ENCODE measurements at places on chromosomes 1 and 21.
A peak's percentile ranks its signal among the peaks of the same experiment; 100 is the strongest.

DNA sequence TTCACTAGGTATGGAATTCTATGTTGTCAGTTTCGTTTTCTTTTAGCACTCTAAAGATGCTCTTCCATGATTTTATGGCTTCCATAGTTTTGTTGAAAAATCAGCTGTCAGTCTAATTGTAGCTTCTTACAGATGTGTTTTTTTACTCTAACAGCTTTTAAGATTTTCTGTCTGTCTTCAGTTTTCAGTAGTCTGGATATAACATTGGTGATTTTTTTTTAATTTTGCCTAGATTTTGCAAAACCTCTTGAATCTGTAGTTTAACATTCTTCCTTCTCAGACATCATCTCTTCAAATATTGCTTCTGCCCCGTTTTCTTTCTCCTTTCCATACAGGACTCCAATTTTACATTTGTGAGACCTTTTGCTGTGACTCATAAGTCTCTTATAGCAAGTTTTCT lies 17.9 kb upstream of the DYRK1A start:
- no peak overlapping the region for H3K27ac ChIP-seq
- no peaks in the 10 kb centered on the region for H3K4me1 ChIP-seq
- no peak overlapping the region for H3K4me3 ChIP-seq
- no peaks in the 10 kb centered on the region for H3K27me3 ChIP-seq
- no peaks in the 10 kb centered on the region for H3K36me3 ChIP-seq
- DNase-seq, result no peak

- peak within 1 kb of the TSS; percentile 56 for H3K4me3 ChIP-seq
- no peaks in the 10 kb centered on the region for H3K36me3 ChIP-seq
- peaks cover 28% of the 10 kb centered on the region for H3K4me1 ChIP-seq
- peak; percentile 30 for DNase-seq
Measured at GRCh38 chr1:112706505-112707220, at the start of gene RHOC. TSS of gene RHOC (minus strand) at chr1:112707127. CDS start at chr1:112703799, 3,328 bp downstream.

DNA sequence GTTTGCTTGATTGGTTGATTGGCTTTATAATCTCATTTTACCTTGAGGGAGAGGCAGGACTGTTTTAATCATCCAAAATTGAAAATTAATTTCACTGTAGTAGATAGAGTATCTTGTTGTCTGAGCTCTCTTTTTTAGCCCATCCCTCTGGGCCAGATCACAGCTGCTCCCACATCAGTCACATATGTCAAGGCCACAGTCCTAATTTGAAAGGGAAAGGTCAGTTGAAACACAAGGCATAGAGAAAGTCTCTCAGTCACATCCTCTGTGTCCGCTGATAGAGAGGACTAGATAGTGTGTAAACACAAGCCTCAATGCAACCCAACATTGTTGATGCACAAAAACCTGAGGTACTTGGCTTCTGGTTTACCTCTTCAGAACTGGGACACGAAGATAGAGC lies 6.8 kb downstream of the C1orf74 start:
- H3K27ac ChIP-seq, result no peak overlapping the region
- no peaks in the 10 kb centered on the region for H3K27me3 ChIP-seq
- H3K4me1 ChIP-seq, result peaks cover 5% of the 10 kb centered on the region
- H3K4me3 ChIP-seq, result no peak overlapping the region
- DNase-seq, result no peak

- H3K4me3 ChIP-seq, result no peak overlapping the region
- H3K4me1 ChIP-seq, result peaks cover 71% of the 10 kb centered on the region
- no peaks in the 10 kb centered on the region for H3K27me3 ChIP-seq
Measured at GRCh38 chr1:19452221-19452663, 33.1 kb downstream of the CAPZB start.

DNA sequence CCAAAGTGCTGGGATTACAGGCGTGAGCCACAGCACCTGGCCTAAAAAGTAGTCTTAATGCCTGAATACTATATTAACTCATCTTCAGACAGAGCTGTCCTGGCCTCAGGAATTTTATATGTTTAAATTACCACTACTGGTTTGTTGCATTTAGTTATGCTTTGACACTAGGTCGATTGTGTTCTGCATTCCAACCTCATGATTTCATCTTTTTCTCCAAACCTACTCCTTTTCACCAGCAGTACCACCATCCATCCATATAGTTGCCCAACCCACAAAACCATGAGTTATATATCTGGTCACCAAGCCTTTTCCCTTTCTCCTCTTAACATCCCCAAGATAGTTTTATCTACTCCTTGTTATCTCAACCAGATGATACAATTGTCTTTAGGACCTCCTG lies 22.6 kb downstream of the FMO5 start:
- H3K4me3 ChIP-seq, result no peak overlapping the region
- no peak overlapping the region for H3K27ac ChIP-seq
- H3K36me3 ChIP-seq, result no peaks in the 10 kb centered on the region
- DNase-seq, result no peak
- H3K27me3 ChIP-seq, result no peaks in the 10 kb centered on the region
- H3K4me1 ChIP-seq, result no peaks in the 10 kb centered on the region

DNA sequence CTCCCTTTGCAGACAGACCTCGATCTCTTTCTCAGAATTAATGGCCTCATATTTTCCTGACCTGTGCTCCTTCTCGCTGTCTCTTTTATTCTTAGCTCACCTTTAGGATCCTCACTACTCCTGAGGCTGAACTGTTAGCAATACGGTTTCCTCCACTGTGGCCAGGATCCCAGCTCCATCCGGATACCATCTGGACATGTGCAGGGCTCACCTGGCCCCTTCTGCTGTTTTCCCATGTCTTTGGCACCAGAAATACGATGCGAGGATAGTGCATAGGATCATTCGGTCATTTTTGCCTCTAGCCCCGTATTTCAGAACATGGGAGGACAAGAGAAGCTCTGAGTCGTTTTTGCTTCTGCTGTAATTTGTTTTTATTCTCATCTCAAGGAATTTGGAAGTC lies 108.5 kb upstream of the KIF26B start:
- DNase-seq, result no peak
- H3K27ac ChIP-seq, result no peak overlapping the region
- H3K4me3 ChIP-seq, result no peak overlapping the region
- no peaks in the 10 kb centered on the region for H3K36me3 ChIP-seq
- H3K4me1 ChIP-seq, result no peaks in the 10 kb centered on the region

- peak overlapping the region; percentile 91 for H3K27ac ChIP-seq
- H3K27me3 ChIP-seq, result no peaks in the 10 kb centered on the region
- no peak for DNase-seq
- no peaks in the 10 kb centered on the region for H3K36me3 ChIP-seq
- H3K4me1 ChIP-seq, result peaks cover 25% of the 10 kb centered on the region
Measured at GRCh38 chr1:26694638-26695355, 1.0 kb upstream of the ARID1A start.

DNA sequence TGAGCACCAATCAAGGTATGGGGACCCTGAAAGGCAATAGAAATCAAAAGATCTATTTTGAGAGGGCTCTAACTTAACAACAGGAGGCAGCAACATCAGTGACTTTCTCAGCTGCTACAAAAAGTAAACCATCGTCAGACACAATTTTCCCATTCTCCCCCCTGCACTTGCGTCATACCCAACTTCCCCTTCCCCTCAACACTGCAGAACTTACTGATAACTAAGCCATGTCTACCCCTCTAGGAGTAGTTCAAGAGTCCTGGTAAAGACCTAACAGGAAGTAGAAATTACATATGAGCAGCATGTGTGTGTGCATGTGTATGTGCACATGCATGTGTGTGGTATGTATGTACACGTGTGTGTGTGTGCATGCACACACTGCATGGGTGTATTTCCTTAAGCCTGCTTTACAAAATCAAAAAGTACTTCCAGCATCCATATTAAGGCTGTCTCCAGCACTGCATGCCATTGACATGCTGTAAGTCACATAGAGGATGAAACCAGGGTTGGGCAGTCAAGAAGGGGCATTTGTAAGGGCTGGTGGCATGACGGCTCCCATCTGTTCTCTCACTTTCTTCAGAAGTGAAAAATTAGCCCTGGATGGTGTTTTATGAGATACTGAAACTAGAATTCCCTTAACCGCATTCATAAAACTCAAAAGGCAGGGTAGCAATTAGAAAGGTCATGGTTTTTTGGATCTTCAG lies 460.1 kb upstream of the RUNX1 start:
- no peaks in the 10 kb centered on the region for H3K27me3 ChIP-seq
- DNase-seq, result no peak
- no peaks in the 10 kb centered on the region for H3K36me3 ChIP-seq
- H3K27ac ChIP-seq, result no peak overlapping the region
- H3K4me1 ChIP-seq, result peaks cover under 1% of the 10 kb centered on the region

GRCh38 chr1:111448482-111448917 lies 556 bp downstream of the WDR77 start:
- no peaks in the 10 kb centered on the region for H3K27me3 ChIP-seq
- DNase-seq, result peak; percentile 5
- H3K4me1 ChIP-seq, result peaks cover 36% of the 10 kb centered on the region
- H3K27ac ChIP-seq, result peak overlapping the region; percentile 82
- H3K4me3 ChIP-seq, result peak overlapping the region; percentile 68

DNA sequence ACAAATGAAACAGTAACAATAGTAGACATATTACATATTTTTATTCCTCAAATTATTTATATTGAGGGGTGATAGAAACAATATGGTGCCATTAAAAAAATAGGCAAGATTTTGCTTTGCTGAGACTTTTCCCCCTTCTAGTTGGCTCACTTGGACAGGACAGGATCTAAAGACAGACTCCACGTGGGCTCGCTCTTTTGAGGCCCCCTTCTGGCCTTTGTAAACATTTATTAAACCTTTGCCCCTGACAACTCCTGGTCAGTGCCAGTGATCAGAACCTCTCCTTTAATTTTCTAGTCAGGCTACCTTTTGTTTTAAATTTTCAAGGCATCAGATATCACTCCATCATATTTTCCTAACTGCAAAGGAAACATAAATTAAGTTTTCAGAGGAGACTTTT lies 49.7 kb upstream of the IFI44L start:
- no peaks in the 10 kb centered on the region for H3K27me3 ChIP-seq
- H3K4me3 ChIP-seq, result no peak overlapping the region
- no peaks in the 10 kb centered on the region for H3K4me1 ChIP-seq
- no peak overlapping the region for H3K27ac ChIP-seq

GRCh38 chr1:156556354-156556753 lies 16.0 kb downstream of the IQGAP3 start:
- no peaks in the 10 kb centered on the region for H3K27me3 ChIP-seq
- DNase-seq, result no peak
- H3K27ac ChIP-seq, result no peak overlapping the region

GRCh38 chr1:18929686-18930085 lies 26.8 kb downstream of the IFFO2 start:
- no peaks in the 10 kb centered on the region for H3K27me3 ChIP-seq
- H3K27ac ChIP-seq, result peak overlapping the region; percentile 37
- no peak for DNase-seq

- no peaks in the 10 kb centered on the region for H3K27me3 ChIP-seq
- H3K4me3 ChIP-seq, result no peak overlapping the region
- no peaks in the 10 kb centered on the region for H3K36me3 ChIP-seq
Measured at GRCh38 chr1:25198663-25199252, 33.5 kb downstream of the SYF2 start.

DNA sequence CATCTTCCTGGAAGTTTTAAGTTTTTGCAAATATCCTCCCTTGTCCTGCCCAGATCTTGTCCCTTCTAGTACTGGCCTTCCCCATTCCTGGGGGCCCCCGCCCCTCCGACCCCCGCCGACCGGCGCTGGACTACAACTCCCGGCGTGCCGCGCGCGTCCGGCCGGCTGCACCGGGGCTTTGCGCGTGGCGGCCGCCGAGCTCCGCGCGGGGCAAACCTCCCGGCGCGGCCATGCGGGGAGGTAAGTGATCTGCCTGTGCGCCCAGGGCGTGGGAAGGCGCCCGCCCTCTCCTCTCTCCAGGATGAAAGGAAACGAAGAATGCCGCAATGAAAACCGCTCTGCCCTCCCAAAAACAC lies 3.2 kb upstream of the SAMD13 start:
- no peak overlapping the region for H3K27ac ChIP-seq
- no peaks in the 10 kb centered on the region for H3K36me3 ChIP-seq
- peaks cover 3% of the 10 kb centered on the region for H3K27me3 ChIP-seq
- DNase-seq, result no peak
- H3K4me3 ChIP-seq, result peak overlapping the region; percentile 74

- peaks cover 18% of the 10 kb centered on the region for H3K4me1 ChIP-seq
- H3K27ac ChIP-seq, result no peak overlapping the region
- H3K27me3 ChIP-seq, result no peaks in the 10 kb centered on the region
Measured at GRCh38 chr1:223730479-223731132, 18.3 kb downstream of the CAPN2 start.

GRCh38 chr1:26471498-26472319 lies 531 bp upstream of the HMGN2 start:
- H3K27ac ChIP-seq, result peak overlapping the region; percentile 97
- H3K27me3 ChIP-seq, result no peaks in the 10 kb centered on the region
- DNase-seq, result peak; percentile 18
- H3K36me3 ChIP-seq, result peaks cover 31% of the 10 kb centered on the region
- peaks cover 18% of the 10 kb centered on the region for H3K4me1 ChIP-seq
- peak overlapping the region; percentile 93 for H3K4me3 ChIP-seq

- H3K4me3 ChIP-seq, result no peak overlapping the region
- no peaks in the 10 kb centered on the region for H3K36me3 ChIP-seq
- no peak overlapping the region for H3K27ac ChIP-seq
Measured at GRCh38 chr1:213135572-213135971, 84.5 kb downstream of the RPS6KC1 start.

- no peaks in the 10 kb centered on the region for H3K36me3 ChIP-seq
- H3K27me3 ChIP-seq, result no peaks in the 10 kb centered on the region
- no peak overlapping the region for H3K27ac ChIP-seq
- no peak for DNase-seq
Measured at GRCh38 chr21:45459171-45460010, 54.4 kb downstream of the COL18A1 start.

DNA sequence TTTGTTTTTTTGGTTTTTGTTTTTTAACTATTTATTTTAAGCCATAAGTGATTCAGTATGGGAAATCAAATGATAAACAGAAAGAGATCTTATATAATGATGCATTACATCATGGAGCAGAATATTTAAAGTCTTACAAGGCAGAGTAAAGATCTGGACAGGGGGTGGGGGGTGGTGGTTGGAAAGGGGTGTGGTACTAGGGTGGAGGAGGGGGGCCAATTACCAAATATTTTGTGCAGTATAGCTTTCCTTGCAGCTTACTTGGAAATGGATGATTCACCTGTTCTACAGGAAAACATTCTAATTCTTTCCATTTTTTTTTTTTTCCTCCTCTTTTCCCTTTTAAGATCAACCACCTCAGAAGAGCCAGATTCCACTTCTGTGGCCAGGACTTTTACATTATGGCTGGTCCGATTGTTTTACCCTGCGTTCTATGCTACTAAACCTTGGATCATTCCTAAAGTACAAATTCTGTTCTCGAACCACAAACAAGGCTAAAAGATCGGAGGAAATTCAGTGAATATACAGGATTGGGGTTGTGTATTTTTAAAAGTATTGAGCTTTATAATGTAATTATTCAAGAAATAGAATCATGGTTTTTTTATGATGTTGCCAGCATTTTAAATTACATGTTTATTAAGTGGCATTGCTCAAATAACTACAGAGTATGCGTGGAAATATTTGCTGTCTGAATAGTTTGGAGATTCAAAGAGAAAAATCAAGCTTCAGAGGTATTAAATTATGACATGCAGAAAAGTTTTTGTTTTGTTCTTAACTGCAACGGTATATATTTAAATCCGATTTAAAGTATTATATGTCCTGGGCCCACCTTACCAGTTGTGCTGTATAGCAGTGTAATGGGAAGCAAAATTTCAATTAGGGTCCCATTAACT lies 859.5 kb downstream of the USP25 start:
- no peak for DNase-seq
- H3K4me1 ChIP-seq, result no peaks in the 10 kb centered on the region
- H3K27ac ChIP-seq, result no peak overlapping the region
- H3K27me3 ChIP-seq, result no peaks in the 10 kb centered on the region
- H3K4me3 ChIP-seq, result no peak overlapping the region
- H3K36me3 ChIP-seq, result no peaks in the 10 kb centered on the region

All from effector memory CD4-positive, alpha-beta T cell (primary cell).